ENCODE measurements at places on chromosomes 11 and 22. TPM values are rescaled to one million over a fixed set of nuclear protein-coding genes. Genes with fewer than 3 reads are reported as not detected.
A peak's percentile ranks its signal among the peaks of the same experiment; 100 is the strongest.

CST6 gene
- total RNA-seq = not detected

PNPLA5 gene
- total RNA-seq = not detected

MYO18B gene
- 0.41 TPM for total RNA-seq

OR5P2 gene
- not detected for total RNA-seq

PATE4 gene
- not detected for total RNA-seq

GRIK4 gene
- 0.28 TPM for total RNA-seq

C22orf42 gene
- total RNA-seq = not detected

OR52I1 gene
- total RNA-seq = not detected

OLFML1 gene
- total RNA-seq = 5.0 TPM

FOLR2 gene
- total RNA-seq = 0.51 TPM

GRCh38 chr11:22157531-22157930 is 35.4 kb upstream of the ANO5 start:
- no peaks in the 10 kb centered on the region for H3K36me3 ChIP-seq
- no peaks in the 10 kb centered on the region for H3K4me1 ChIP-seq
- DNase-seq = no peak
- H3K27me3 ChIP-seq = no peaks in the 10 kb centered on the region

DNA sequence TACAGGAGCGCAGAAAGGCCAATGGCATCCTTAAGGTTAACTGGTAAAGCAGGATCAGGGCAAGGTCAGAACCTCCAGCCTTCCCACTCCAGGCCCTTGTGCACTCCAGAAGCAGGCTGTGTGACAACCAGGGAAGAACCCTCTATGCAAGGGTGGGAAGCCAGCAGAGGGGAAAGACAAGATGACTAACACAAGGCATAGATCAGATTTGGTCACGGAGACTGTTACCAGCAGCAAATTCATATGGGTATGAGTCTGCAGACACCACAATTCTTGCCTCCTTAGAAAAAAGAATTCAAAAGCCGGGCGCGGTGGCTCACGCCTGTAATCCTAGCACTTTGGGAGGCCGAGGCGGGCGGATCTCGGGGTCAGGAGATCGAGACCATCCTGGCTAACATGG is 39.8 kb upstream of the MTNR1B start:
- no peak overlapping the region for H3K4me3 ChIP-seq
- no peaks in the 10 kb centered on the region for H3K27me3 ChIP-seq
- H3K36me3 ChIP-seq = no peaks in the 10 kb centered on the region
- DNase-seq = no peak

GRCh38 chr22:22866381-22867111 is 21.1 kb upstream of the IGLL5 start:
- H3K4me3 ChIP-seq = no peak overlapping the region
- H3K27ac ChIP-seq = no peak overlapping the region
- H3K27me3 ChIP-seq = no peaks in the 10 kb centered on the region
- no peak for DNase-seq
- no peaks in the 10 kb centered on the region for H3K36me3 ChIP-seq

DNA sequence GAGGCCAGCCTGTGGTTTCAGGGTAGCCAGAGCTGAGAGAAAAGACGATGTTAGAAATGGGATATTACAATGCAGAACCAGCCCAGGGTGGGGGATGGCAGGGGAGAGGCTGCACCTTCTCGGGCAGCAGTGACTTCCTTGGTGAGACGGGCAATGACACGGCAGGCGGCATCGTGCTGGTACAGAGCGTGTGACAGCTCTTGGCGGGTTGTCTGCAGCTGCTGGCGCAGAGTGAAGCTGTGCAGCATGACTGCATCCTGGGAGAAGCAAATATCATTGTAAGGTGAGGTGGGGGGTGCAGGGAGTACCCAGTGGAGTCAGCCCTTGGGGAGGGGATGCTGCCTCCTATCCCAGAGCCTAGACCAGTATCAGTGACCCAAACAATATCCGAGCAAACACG is 3.8 kb downstream of the PRPF19 start:
- no peak overlapping the region for H3K4me3 ChIP-seq
- H3K36me3 ChIP-seq = no peaks in the 10 kb centered on the region
- peak; percentile 11 for DNase-seq
- no peaks in the 10 kb centered on the region for H3K27me3 ChIP-seq
- no peak overlapping the region for H3K27ac ChIP-seq

DNA sequence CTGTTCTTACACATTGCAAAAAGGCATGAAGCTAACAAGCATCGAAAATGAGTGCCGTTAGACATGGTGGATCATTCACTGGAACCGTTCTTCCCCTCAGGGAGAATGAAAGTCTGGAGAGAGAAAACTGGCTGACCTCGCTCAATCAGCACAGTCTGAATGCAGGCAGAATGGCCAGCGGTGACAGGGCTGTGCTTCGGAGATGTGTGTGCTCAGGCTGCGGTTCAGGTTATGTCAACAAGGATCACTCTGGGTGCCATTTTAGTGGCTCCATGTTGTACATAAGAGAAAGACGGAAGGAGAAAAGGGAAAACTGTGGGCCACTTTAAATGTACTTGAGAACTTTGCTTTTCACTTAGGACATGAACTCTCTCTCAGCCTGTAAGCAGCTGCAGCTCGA is 749.8 kb upstream of the ARHGAP42 start:
- no peak overlapping the region for H3K4me3 ChIP-seq
- no peaks in the 10 kb centered on the region for H3K27me3 ChIP-seq
- no peak overlapping the region for H3K27ac ChIP-seq
- H3K36me3 ChIP-seq = no peaks in the 10 kb centered on the region
- no peak for DNase-seq
- H3K4me1 ChIP-seq = no peaks in the 10 kb centered on the region

DNA sequence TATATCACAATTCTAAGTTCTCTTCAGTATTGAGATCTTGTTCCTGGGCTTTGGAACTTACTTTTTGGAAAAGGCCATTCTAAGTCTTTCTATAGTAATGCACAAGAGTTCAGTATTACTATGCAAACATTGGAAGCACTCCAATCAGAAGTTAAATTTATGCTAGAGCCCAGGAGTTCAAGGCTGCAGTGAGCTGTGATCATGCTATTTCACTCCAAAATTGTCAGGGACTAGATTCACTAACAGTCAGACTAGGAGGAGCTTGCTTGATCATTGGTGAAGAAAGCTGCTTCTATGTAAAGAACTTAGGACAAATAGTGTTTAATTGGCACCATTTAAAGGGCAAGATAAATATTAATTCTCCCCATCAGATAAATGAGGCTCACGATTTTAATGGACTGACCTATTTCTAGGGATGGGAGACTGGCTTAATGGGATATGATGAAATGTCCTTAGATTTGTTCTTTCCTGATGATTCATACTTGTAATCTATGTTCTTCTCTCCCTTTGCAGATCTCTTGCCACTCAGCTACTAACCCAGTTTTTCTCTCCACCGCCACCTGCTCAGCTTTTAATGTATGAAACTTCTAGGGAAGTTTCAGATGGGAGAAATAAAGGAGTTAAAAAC is 32.6 kb upstream of the TMEM123 start:
- no peaks in the 10 kb centered on the region for H3K27me3 ChIP-seq
- H3K4me1 ChIP-seq = no peaks in the 10 kb centered on the region
- H3K27ac ChIP-seq = no peak overlapping the region
- no peak for DNase-seq
- H3K36me3 ChIP-seq = no peaks in the 10 kb centered on the region

- no peak overlapping the region for H3K27ac ChIP-seq
- H3K4me1 ChIP-seq = no peaks in the 10 kb centered on the region
- no peaks in the 10 kb centered on the region for H3K27me3 ChIP-seq
Observed at GRCh38 chr11:75244052-75244814, 3.7 kb downstream of the TPBGL start.

DNA sequence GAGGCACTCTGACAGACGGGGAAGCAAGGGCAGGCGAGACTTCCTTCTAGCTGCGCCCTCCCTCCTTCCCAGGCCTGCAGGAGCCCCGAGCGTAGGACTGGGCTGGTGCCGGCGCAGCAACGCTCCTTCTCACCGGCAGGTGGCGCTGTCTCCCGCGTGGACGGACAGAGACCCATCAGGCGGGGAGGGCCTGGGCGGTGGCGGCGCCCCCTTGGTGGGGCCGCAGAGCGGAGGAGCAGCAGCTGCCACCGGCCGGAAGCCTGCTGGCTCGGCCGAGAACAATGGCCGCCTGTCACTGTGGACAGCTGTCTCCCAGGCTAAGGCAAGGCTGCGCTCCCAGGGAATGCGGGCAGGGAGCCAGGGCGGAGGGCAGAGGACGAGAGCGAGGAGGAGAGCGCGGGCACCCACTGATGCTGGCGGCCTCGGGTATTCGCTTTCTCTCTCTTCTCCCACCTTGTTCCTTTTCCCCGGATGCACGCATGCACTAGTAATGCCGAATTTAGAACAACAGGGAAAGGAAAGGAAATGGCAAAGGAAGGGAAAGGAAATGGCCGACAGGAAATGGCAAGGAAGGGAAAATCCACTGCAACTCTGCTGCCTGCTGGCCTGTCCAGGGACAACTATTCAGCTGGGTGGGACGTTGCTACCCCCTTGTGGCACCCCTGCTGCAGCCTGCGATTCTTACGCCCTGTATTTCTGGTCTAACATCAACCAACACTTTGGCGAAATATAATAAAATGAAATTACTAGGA is 14.4 kb downstream of the PPM1F start:
- peak overlapping the region; percentile 48 for H3K4me3 ChIP-seq
- H3K36me3 ChIP-seq = no peaks in the 10 kb centered on the region
- H3K27me3 ChIP-seq = no peaks in the 10 kb centered on the region
- H3K27ac ChIP-seq = peak overlapping the region; percentile 93

- H3K36me3 ChIP-seq = no peaks in the 10 kb centered on the region
- H3K4me3 ChIP-seq = no peak overlapping the region
- no peaks in the 10 kb centered on the region for H3K4me1 ChIP-seq
- no peaks in the 10 kb centered on the region for H3K27me3 ChIP-seq
Observed at GRCh38 chr11:6498121-6498520, 1.0 kb downstream of the DNHD1 start.

DNA sequence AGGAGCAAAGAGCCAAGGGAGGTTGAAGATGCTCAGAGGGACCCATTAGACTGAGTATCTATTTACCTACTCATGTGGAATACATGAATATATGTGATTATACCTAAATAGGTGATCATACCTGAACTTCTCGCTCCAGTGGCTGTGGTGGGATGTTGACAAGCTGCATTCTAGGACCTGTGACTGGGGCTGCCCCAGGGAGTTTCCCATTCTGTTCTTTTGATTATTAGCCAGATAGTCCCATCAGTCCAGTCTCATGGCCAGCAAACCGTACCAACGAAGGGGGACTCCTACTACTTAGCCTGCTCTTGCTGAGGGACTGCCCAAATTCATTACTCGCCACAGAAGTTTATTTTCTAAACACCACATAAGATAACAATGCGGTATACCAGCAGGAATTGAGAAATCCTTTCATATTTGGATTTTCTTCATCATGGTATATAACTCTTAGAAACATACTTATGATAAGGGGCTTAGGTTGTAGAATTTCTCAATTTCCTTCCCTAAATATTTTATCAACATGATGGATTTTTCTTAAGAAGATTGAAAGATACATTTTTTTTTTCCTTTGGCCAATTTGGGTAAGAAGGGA is 273.9 kb downstream of the NTM start:
- no peak overlapping the region for H3K27ac ChIP-seq
- no peak for DNase-seq
- no peak overlapping the region for H3K4me3 ChIP-seq
- H3K27me3 ChIP-seq = no peaks in the 10 kb centered on the region
- no peaks in the 10 kb centered on the region for H3K4me1 ChIP-seq

DNA sequence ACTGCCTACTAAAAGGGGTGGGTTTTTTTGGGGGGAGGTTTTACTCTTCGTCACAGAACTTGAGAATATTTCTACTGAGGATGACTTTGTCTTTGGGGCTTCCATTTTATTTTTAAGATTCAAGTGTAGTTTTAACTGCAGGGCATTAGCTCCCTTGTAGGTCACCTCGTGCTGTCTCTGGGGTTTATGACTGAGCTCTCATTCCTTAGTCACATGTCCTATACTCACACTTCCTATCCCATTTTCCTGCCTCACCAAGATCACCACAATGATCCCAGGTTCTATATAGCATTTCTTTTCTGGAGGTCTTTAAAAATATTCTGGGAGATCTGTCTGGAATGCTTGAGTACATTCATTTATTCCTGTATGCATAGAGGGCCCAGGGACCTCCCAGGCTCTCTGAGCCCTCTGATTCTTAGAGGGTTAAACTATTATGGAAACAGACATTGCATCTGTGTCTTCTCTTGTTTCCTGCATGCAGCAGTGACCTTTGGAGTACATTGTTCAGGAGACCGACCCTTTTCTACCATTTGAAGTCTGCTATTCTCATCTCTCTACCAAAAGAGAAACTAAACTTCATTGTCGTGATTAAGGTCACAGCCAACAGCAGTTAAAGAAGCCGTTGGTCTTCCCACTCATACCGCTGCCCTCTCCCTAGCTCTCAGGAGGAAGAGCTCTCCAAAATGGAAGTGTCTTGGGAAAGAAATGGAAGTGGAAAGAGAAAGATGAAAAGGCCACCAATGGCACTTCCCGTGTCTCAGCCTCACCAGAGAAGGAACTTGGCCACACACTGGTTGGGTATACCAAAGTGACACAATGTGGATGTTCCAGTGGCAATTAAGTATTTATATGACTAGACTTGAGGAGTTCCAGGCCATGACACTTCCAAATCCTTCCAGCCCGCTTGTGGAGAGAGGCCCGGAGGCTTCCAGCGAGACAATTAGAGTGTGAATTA is 77.5 kb downstream of the ZBTB16 start:
- no peaks in the 10 kb centered on the region for H3K36me3 ChIP-seq
- H3K27me3 ChIP-seq = no peaks in the 10 kb centered on the region
- no peak overlapping the region for H3K4me3 ChIP-seq
- no peak for DNase-seq
- H3K4me1 ChIP-seq = peaks cover 22% of the 10 kb centered on the region

DNA sequence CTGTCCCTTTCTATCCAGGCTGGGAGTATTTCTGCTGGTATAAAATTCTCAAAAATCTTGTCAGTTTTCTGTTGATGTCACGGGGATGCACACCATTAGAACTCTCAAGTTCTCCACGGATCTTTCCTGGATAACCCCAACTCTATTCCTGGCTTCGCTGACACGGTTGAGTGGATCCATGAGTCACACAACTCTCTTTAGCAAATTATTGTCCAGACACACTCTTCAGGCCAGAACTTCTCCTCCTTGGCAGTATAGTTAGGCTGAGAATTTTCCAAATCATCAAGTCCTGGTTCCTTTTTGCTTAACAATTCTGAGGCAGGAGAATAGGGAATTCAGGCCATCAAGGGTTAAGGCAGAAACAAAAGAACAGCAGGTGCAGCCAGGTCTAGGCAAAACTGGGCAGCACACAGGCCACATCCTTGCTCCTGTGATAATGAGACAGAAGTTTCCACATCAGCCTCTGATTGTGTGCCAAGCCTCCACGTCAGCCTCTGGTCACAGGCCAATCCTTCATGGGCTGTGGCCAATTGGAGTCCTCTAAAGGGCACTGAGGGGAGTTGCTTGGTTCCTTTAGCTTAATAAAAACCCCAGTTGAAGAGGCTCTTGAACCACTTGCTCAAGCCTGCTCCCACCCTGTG is 5.7 kb upstream of the ACAT1 start:
- peak overlapping the region; percentile 50 for H3K27ac ChIP-seq
- H3K36me3 ChIP-seq = no peaks in the 10 kb centered on the region
- H3K27me3 ChIP-seq = no peaks in the 10 kb centered on the region
- H3K4me3 ChIP-seq = no peak overlapping the region
- DNase-seq = peak; percentile 96
- peaks cover 6% of the 10 kb centered on the region for H3K4me1 ChIP-seq
